Activated naive CD4-positive, alpha-beta T cell treated with anti-CD3 and anti-CD28 coated beads, Interleukin-2, amount 10 ng/mL, durations not matched to agents 7 days and 5 days (primary cell): ENCODE measurements at places on chromosomes 5 and 9.
A peak's percentile ranks its signal among the peaks of the same experiment; 100 is the strongest.

DNA sequence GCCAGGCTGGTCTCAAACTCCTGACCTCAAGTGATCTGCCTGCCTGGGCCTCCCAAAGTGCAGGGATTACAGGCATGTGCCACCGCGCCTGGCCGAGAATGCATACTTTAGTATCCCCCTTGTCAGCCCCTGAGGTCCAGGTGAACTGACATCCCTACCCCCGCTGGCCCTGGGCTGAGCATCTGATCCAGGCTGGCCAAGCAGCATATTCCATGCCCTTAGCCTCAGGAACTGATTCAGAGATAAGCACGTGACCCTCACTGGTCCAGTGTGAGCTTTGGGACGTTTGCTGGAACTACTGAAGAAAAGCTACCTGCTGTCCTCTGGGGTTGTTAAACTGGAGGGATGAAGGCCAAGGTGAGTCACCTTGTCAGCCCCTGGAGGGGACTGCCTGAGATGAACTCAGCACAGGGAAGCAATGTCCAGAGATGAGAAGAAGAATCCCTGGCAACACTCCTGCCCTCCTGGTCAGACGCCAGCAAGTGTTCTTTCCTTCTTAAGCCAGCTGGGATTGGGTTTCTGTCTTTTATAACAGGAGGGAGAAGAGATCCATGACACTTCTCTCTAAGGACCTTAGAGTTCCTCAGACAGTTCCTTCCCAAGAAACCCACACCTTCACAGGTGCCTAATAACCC, 59.1 kb upstream of the FBXW11 start:
- peak; percentile 13 for DNase-seq

GRCh38 chr9:23444658-23445057, 381.4 kb downstream of the ELAVL2 start:
- no peak for DNase-seq

DNA sequence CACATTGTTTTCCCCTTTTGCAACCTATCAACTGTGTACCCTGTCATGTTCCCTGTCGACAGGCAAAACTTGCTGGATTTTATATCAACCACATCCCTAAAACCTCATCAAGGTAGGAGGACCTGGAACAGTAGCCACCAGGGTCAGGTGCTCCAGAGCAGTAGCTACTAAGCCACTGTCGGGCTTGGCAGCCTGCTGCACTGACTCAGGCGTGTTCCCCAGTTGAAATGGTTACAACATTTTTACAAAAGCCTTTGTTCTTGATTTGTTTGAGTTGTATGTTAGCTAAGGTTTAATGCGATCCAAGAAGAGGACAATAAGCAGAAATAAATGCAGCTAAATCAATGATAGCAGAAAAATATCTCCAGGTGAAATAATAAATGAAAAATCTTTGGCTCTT, 407.4 kb upstream of the TLE4 start:
- DNase-seq = no peak

DNA sequence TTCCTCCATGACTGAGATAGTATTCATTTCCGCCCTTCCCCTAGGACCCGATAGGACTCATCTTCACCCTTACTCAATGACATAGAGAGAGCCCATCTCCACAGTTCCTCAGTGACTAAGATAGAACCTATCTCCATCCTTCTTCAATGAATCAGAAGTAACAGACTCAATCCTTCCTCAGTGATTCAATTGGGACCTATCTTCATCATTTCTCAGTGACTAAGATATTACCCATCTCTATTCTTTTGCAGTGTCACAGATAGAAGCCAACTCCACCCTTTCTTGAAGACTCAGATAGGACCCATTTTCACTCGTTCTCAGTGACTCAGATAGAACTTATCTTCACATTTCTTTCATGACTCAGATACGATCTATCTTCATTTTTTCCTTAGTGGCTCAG, 164.6 kb downstream of the FBXO4 start:
- no peak for DNase-seq

DNA sequence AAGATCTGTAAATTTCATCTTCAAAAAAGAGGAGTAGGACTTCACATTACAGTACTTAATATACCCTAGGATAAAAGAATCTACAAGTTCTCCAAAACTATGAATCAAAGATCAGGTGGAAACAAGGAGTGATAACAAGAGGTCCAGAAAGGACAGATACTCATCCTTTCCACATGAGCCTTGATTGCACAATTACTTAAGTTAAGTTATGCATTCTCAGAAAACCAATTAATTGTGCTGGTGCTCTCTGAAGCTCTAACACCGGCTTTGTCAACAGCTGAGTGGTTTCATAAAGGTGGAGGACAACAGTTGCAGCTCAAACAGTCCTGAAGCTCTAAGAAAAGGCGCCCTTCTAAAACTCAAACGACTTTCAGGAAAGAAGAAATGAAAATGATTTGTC, 251.9 kb downstream of the BNC2 start:
- no peak for DNase-seq
